ENCODE measurements at places on chromosomes 3 and 15. TPM values are rescaled to one million over a fixed set of nuclear protein-coding genes. Genes with fewer than 3 reads are reported as not detected.

DNA sequence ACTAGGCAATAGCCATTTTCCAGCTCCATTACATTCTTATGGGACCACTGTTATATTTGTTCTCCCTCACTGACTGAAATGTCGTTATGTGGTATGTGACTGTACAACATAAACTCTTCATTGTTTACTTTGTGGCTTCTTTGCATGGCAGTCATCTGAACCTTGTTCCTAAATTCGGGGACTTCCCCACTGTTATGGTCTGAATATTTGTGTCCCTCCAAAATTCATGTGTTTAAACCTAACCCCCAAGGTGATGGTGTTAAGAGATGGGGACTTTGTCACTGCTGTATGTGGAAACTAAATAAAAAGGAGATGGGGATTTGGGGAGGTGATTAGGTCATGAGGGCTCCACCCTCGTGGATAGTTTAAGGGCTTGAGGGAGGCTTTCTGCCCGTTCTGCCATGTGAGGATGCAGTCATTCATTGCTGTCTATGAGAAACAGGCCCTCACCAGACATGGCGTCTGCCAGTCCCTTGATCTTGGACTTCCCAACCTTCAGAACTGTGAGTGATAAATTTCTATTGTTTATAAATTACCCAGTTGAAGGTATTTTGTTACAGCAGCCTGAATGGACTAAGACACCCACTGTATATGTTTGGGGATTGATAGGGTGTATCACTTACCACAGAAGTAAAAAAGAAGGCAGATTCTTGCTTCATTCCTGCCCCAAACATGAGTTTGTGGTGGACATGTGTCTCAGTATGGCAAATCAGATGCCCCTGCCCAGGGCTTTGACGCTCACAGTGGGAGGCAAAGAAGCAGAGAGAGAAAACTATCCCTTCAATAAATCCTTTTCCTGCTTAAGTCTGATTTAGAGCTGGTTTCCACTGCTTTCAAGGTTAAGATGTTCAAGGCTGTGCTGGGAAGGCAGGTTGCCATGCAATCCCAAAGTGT lies 138.0 kb upstream of the UBE2E1 start:
- peaks cover 11% of the 10 kb centered on the region for H3K4me1 ChIP-seq
- no peak for DNase-seq
- H3K27me3 ChIP-seq: no peaks in the 10 kb centered on the region

DNA sequence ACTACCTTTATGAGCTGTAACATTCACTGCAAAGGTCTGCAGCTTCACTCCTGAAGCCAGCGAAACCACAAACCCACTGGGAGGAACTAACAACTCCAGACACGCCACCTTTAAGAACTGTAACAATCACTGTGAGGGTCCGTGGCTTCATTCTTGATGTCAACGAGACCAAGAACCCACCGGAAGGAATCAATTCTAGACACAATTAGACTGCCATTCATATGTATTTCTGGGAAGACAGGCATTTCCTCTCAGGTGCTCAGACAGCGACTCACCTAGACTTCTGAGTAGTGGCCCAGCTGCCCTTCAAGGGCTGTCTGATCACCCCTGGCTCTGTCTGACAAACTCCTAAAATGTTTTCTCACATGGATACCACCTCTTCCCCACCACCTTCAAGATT lies 506.8 kb downstream of the PDCD6IP start:
- no peaks in the 10 kb centered on the region for H3K27me3 ChIP-seq
- no peak overlapping the region for H3K27ac ChIP-seq
- H3K36me3 ChIP-seq: no peaks in the 10 kb centered on the region
- peaks cover 11% of the 10 kb centered on the region for H3K4me1 ChIP-seq

GRCh38 chr3:152100491-152101132 lies 168.1 kb upstream of the MBNL1 start:
- no peaks in the 10 kb centered on the region for H3K4me1 ChIP-seq
- H3K27me3 ChIP-seq: no peaks in the 10 kb centered on the region
- DNase-seq: no peak
- H3K4me3 ChIP-seq: no peak overlapping the region

DNA sequence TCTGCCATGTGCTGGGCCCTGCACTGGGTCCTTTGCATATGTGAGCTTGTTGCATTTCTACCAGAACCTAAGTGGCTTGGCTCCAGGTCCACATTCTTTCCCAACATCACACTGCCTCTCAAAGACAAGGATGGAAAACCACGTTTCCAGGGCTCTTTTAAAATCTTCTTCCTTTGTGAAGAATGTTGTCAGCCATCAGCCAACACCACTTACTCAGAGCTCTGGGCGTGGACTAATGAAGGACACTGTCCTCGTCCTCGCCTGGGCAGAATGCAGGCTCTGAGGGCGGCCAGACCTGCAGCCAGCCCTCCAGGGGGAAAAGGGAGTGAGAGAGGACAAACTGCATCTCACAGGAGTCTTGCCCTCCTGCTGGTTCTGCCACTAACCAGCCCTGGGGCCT lies 49.7 kb downstream of the MAGEF1 start:
- no peaks in the 10 kb centered on the region for H3K36me3 ChIP-seq
- peak overlapping the region; percentile 12 for H3K27ac ChIP-seq
- no peaks in the 10 kb centered on the region for H3K27me3 ChIP-seq
- H3K4me1 ChIP-seq: peaks cover 43% of the 10 kb centered on the region

DNA sequence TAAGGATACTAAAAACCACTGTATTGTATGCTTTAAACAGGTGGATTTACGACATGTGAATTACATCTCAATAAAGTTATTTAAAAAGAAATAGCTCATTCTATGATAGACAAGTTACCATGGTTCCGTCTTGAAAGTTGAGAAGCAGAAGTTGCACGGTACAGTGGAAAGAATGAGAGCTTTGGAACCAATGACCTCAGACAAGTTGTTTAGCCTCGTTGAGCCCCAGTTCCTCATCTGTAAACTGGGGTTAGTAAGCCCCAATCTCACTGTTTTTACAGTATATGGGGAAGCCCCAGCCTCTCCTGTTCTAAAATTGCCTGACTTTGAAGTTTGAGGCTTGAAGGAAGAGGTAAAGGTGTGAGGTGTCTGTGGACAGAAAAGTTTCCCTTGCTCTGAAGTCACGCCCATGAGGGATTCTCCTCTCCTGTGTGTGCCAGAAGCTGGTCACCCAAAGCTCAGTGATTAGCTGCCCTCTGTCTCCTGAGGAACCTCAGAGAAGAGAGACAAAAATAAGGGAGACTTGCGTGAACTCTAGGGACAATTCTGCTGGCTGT lies 10.0 kb downstream of the CRYGS start:
- no peak for DNase-seq
- peaks cover under 1% of the 10 kb centered on the region for H3K27me3 ChIP-seq

- no peak for DNase-seq
- H3K4me1 ChIP-seq: peaks cover 37% of the 10 kb centered on the region
- H3K4me3 ChIP-seq: peak overlapping the region; percentile 87
These were observed 29.5 kb downstream of the ARHGAP31 start for GRCh38 chr3:119323723-119324085.

- H3K4me3 ChIP-seq: no peak overlapping the region
- H3K27me3 ChIP-seq: no peaks in the 10 kb centered on the region
- H3K4me1 ChIP-seq: peaks cover 40% of the 10 kb centered on the region
- H3K36me3 ChIP-seq: peaks cover 16% of the 10 kb centered on the region
These were observed 86.7 kb downstream of the VGLL4 start for GRCh38 chr3:11556851-11557644.

GRCh38 chr3:178059836-178060235 lies 476.4 kb upstream of the KCNMB2 start:
- H3K36me3 ChIP-seq: no peaks in the 10 kb centered on the region
- no peaks in the 10 kb centered on the region for H3K27me3 ChIP-seq
- H3K27ac ChIP-seq: no peak overlapping the region

GRCh38 chr3:182911782-182912111 lies 68.6 kb downstream of the DCUN1D1 start:
- peaks cover 3% of the 10 kb centered on the region for H3K36me3 ChIP-seq
- peaks cover 8% of the 10 kb centered on the region for H3K4me1 ChIP-seq
- H3K27ac ChIP-seq: no peak overlapping the region
- no peak for DNase-seq
- no peak overlapping the region for H3K4me3 ChIP-seq
- H3K27me3 ChIP-seq: no peaks in the 10 kb centered on the region

DNA sequence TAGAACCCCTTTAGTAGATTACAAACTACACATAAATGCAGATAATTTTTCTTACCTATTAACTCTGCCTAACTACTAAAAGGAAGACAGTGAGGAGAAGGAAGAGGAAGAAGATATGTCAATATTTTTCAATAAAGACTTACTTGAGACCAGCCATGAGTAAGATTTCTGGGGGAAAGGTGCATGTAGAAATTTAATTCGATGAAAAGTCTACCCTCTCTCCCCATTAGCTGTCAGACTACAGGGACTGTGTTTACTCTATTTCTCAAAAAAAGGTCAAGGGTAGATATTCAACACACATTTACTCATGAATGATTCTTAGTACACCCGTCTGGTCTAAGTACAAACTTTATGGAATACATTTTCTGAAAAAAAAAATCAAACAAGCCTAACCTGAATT lies 6.8 kb downstream of the TSPAN3 start:
- H3K4me1 ChIP-seq: peaks cover 65% of the 10 kb centered on the region
- DNase-seq: no peak
- no peak overlapping the region for H3K4me3 ChIP-seq
- peaks cover 2% of the 10 kb centered on the region for H3K36me3 ChIP-seq
- peak overlapping the region; percentile 27 for H3K27ac ChIP-seq

GRCh38 chr15:73687351-73687750 lies 3.2 kb downstream of the CD276 start:
- no peaks in the 10 kb centered on the region for H3K27me3 ChIP-seq
- no peaks in the 10 kb centered on the region for H3K36me3 ChIP-seq
- peaks cover 24% of the 10 kb centered on the region for H3K4me1 ChIP-seq
- H3K4me3 ChIP-seq: no peak overlapping the region

DNA sequence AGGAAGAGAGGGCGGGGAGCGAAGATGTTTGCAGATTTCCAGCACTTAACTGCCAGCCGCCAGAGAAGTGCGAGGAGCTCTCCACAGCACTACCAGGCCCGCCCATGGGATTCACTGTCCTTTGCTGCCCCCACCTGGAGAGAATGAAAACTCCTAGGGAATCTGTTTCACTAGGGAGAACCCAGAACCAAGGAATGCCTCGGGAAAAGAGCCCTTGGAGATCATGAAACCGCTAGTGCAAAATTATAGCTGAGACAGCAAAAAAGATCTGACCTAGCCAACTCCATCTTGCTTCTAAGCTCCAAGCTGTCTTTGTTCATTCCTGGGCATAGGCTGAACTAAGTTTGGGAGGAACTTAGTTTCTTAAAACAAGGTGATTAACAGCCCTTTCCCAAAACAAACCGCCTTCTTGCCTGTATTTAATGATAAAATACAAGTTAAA lies 82.6 kb upstream of the GCNT3 start:
- no peaks in the 10 kb centered on the region for H3K4me1 ChIP-seq
- no peaks in the 10 kb centered on the region for H3K36me3 ChIP-seq
- H3K4me3 ChIP-seq: no peak overlapping the region
- no peak overlapping the region for H3K27ac ChIP-seq
- peak; percentile 91 for DNase-seq

GRCh38 chr15:47384341-47384740 lies 333.0 kb upstream of the SEMA6D start:
- H3K4me1 ChIP-seq: peaks cover 12% of the 10 kb centered on the region
- H3K27ac ChIP-seq: peak overlapping the region; percentile 54
- no peak overlapping the region for H3K4me3 ChIP-seq
- no peaks in the 10 kb centered on the region for H3K27me3 ChIP-seq
- DNase-seq: no peak
- H3K36me3 ChIP-seq: no peaks in the 10 kb centered on the region

- DNase-seq: no peak
- no peaks in the 10 kb centered on the region for H3K36me3 ChIP-seq
- H3K4me3 ChIP-seq: no peak overlapping the region
- H3K4me1 ChIP-seq: no peaks in the 10 kb centered on the region
These were observed 239.7 kb downstream of the PDCD6IP start for GRCh38 chr3:34038131-34038530.

GRCh38 chr15:63372753-63373152 lies 8.9 kb downstream of the CA12 start:
- peaks cover 17% of the 10 kb centered on the region for H3K4me1 ChIP-seq
- no peaks in the 10 kb centered on the region for H3K27me3 ChIP-seq
- no peaks in the 10 kb centered on the region for H3K36me3 ChIP-seq

DNA sequence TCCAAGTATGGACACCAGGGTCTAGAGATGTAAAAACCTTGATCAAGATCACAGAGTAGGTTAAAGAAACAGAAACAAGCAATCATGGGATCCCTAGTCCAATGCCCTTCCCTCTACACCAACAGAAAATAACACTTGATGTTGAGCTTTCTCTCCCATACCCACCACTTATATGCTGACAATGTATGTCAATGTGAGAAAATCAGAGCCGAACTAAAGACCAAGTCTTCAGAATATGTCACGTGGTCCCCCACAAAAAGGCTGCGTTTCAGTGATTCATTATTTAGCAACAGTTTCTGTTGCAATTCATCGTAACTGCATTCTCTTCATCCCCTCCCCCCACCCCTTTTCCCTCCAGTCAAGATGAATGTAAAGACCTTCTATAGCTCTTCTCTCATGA lies 278.9 kb upstream of the STT3B start:
- H3K27me3 ChIP-seq: no peaks in the 10 kb centered on the region
- H3K4me1 ChIP-seq: peaks cover 10% of the 10 kb centered on the region
- H3K27ac ChIP-seq: no peak overlapping the region
- H3K36me3 ChIP-seq: no peaks in the 10 kb centered on the region
- H3K4me3 ChIP-seq: no peak overlapping the region

- no peaks in the 10 kb centered on the region for H3K36me3 ChIP-seq
- no peak overlapping the region for H3K27ac ChIP-seq
- DNase-seq: no peak
- H3K4me1 ChIP-seq: peaks cover 5% of the 10 kb centered on the region
- H3K4me3 ChIP-seq: no peak overlapping the region
- no peaks in the 10 kb centered on the region for H3K27me3 ChIP-seq
These were observed 20.0 kb upstream of the TRIM71 start for GRCh38 chr3:32797776-32798175.

DNA sequence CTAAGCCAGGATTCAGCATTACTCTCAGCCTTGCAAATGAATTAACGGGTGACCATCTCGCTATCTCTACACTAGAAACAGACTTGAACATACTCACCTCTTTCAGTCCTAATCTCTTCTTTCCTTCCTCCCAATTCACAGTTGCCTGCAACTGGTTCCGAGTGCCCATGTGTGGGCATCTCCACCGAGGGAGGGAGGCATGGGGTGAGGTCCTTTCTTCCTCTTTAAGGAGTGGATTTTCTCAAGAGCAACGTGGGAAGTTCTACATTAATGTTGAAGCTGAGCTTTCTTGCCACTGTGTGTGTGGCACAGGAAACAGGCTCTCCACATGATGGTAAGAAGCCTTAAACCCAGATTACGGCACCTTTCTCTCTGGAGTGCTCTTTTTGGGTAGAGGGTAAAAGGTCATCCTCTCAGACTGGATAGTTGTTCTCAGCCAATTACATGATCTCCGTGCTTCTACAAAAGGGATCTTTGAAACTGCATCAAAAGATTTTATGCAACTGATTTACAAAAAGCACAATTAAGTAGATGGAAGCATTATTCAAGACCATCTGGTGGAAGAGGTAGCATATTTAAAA lies 286.8 kb upstream of the NR2F2 start:
- H3K36me3 ChIP-seq: no peaks in the 10 kb centered on the region
- no peaks in the 10 kb centered on the region for H3K27me3 ChIP-seq
- H3K4me3 ChIP-seq: no peak overlapping the region
- peaks cover 30% of the 10 kb centered on the region for H3K4me1 ChIP-seq

- peaks cover 9% of the 10 kb centered on the region for H3K4me1 ChIP-seq
- no peak for DNase-seq
- no peak overlapping the region for H3K4me3 ChIP-seq
- H3K36me3 ChIP-seq: no peaks in the 10 kb centered on the region
- H3K27ac ChIP-seq: no peak overlapping the region
- H3K27me3 ChIP-seq: no peaks in the 10 kb centered on the region
These were observed 33.8 kb upstream of the RAB11A start for GRCh38 chr15:65835447-65835846.

Gene GP5
- 0.11 TPM for total RNA-seq

Gene PRR23A
- not detected for total RNA-seq

Gene SLC28A2
- total RNA-seq: not detected

Gene C2CD4A
- total RNA-seq: not detected

Gene PLSCR2
- 0.31 TPM for total RNA-seq

Gene CYP1A1
- total RNA-seq: 0.27 TPM

Gene CD200
- total RNA-seq: 25.7 TPM

Gene SERPINI2
- total RNA-seq: not detected

Gene SIDT1
- not detected for total RNA-seq

Data from mesothelial cell of epicardium (in vitro differentiated cells).